Activated naive CD4-positive, alpha-beta T cell treated with anti-CD3 and anti-CD28 coated beads, Interleukin-2, amount 50 U/mL, for 16 hours (primary cell): ENCODE measurements at places on chromosomes 4 and X.
A peak's percentile ranks its signal among the peaks of the same experiment; 100 is the strongest.

DNA sequence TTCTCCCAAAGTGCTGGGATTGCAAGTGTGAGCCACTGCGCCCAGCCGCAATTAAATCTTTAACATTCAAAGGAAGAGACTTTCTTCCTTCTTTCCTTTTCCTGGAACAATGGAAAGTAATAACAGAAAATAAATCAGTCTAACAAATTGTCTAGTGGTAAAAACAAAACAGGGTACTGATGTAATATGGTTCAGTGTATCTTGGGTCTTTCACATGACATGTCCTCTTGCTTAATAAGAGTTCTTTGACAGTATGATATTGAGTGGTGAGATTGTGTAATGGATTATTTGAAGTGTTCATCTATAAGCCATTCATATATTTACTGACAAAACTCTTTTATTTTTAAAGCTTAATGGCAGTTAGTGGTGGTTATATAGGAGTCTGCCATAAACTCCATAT lies 256.6 kb downstream of the SPRY1 start:
- no peak for DNase-seq

- no peak for DNase-seq
Observed at GRCh38 chr4:184649971-184650855, 675 bp downstream of the PRIMPOL start.

DNA sequence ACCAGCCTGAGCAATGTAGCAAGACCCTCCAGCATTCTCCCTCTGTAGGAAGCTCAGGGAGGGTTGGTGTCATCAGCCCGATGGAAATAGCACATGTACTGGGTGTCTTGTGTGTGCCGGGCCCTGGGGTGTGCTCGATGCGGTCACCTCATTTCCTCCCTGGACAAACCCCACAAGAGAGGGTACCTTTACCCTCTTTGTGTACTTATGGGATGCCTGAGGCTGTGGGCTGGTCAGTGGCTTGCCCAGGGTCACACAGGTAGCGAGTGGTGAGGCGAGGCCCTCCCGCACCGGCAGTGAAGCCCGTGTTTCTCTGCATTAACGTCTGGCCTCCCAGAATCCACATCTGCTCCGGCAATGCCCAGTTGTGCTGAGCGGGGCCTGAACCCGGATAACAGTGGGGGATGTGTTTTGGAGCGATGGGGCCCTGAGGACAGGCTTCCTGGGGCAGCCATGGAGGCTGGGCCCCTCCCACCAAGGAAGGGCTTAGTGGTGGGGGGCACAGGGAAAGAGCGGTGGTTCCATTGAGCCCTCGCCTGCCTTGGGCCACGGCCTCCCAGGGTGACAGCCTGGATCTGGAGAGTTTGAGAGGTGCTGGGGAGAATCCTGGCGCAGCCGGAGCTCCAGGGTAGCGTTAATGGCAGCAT lies 8.1 kb downstream of the PSAPL1 start:
- peak; percentile 4 for DNase-seq

DNA sequence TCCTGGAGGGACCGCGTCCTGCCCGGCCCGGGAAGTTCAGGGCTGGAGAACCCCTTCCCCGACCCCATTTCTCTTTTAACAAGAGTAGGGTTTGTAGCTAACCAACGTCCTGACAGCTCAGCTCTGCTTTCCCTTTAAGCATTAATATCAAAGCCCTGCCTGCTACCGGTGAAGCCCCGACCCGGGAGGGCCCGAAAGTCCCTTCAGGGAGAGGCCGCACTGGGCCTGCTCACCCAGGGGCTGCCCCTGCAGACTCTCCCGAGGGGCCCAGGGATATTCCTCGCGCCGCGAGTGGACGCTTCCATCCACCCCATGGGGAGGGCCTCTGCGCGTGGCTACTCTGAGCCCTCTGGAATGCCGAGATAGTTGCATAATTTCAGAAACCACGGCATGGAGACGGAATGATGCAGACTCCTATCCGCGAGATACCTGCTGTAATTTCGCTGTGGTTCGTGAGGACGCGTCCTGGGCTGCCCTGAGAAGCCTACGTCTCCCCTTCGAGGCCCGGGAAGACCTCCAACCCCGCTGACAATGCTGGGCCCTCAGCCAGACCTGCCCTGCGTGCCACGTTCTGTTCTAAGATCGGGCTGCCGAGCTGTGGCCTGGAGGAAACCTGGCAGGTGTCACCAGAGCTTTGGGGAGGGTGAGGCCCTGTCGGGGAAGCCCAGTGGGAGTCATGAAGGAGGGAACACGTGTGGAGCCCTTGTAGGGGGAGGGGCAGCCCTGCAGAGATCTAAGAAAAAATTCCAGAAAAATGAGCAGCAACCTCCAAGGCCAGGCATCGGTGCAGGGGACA lies 999 bp upstream of the CTBP1 start:
- peak; percentile 56 for DNase-seq

DNA sequence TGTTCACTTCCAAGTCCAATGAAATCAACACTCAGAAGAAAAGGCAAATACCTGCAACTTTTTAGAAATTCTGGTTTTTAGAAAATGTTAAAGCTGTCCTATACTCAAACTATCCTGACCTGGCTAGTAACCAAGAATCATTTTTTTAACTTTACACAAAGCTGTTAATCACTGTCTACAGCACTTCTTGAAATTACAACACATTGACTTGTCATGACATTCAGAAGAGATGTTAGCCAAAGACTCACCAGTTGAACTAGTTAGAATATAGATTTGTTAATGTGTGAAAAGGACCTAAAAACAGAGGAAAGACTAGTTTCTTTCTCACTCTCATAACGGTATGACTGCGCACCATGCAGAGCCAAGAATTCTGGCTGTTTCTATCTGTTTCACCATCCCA lies 98.8 kb downstream of the COX18 start:
- DNase-seq, result no peak

- no peak for DNase-seq
Observed at GRCh38 chr4:153784166-153784699, 4.7 kb downstream of the SFRP2 start.

- DNase-seq, result no peak
Observed at GRCh38 chr4:140497747-140498636, at the start of gene MGAT4D. TSS of gene MGAT4D (minus strand) at chr4:140498293. CDS start at chr4:140498222, 71 bp downstream.

DNA sequence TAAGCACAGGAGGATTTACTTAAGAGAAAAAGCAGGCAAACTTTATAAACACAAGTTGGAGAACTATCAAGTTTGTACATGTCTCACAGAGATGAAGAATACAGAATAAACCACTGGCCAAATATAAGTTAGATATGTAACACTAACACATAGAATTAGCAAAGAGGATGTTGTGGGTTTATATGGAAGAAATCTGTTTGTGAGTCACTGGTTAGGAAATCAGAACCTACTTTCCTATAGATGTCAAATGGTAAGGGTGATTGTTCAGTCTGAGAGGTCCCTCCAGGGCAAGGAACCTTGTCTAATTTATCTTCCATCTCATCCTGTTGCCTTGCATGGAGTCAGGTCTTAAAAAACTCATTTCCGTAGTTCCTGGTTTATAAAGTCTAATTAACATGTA lies 14.8 kb upstream of the ART3 start:
- no peak for DNase-seq

- no peak for DNase-seq
Observed at GRCh38 chr4:151865312-151865711, 104.5 kb upstream of the GATB start.

GRCh38 chrX:44529310-44529709 lies 13.3 kb downstream of the FUNDC1 start:
- DNase-seq, result no peak

DNA sequence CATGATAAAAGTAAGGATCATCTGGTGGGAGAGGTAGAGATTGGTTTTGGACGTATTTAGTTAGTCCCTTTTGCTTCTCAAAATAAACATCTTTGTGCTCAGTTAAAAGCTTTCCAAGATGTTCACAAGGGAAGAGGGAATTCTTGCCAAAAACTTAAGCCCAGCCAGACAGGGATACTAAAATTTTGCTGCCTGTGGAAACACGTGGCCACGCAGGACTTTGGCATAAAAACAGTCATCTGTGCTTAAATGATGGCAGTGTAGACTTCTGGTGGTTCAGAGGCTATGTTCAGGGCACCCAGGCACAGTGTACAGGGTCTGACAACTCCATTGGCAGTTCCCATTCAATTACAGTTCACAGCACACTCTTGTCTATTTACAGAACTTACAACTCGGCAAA lies 93.2 kb upstream of the JADE1 start:
- DNase-seq, result no peak

GRCh38 chr4:71334465-71334882 lies 4.3 kb upstream of the SLC4A4 start:
- no peak for DNase-seq

DNA sequence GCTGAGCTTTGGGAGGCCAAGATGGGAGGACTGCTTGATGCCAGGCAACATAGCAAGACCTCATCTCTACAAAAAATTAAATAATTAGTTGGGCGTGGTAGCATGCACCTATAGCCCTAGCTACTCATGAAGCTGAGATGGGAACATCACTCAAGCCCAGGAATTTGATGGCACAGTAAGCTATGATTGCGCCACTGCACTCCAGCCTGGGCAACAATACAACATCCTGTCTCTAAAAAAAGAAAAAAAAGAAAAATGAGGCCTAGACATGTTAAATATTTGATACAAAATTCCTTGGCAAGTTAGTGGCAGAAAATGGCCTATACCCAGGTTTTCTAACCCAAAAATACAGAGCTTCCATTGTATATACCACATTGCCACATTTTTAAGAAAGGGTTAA lies 88.1 kb upstream of the MAB21L2 start:
- DNase-seq, result no peak

- DNase-seq, result peak; percentile 53
Observed at GRCh38 chr4:120921456-120922380, 808 bp downstream of the PRDM5 start.

GRCh38 chrX:42536286-42536685 lies 241.7 kb downstream of the PPP1R2C start:
- DNase-seq, result no peak

GRCh38 chr4:25535701-25536473 lies 119.8 kb upstream of the SLC34A2 start:
- no peak for DNase-seq

GRCh38 chr4:140754918-140755773 lies 1.0 kb downstream of the TBC1D9 start:
- no peak for DNase-seq

DNA sequence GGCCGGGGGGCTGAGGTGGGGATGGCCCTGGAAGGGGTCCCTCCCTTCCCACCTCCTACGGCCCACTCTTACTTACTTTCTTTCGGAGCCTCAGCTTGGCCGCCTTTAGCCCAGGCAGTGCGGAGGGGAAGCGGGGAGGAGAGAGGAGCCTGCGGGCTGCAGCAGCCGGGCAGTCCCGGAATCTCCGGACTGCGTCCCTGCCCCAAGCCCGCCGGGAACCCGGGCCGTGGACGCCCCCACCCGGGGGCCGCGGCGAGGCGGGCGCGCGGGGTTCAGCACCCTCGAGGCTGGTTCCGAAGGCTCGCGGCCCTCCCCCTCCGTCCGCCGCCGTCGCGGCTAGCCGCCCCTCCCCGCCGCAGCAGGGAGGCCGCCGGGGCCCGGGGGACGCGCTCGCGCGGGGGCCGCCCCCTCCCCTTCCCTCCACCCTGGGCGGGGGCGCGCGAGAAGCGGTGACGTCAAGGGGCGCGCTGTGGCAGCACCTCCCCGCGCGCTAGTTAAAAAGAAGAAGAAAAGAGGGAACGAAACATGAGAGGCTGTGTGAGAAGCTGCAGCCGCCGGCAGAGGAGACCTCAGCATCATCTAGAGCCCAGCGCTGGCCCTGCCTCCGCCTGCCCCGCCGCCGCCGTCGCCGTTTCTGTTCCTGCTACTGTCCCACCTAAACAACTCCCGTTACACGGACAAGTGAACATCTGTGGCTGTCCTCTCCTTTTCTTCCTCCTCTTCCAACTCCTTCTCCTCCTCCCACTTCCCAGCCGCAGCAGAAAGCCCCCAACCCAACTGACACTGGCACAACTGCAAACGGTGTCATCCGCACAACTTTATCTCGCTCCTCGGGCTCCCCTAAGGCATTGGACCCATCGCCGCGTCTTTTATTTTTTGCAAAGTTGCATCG lies at the start of gene HHIP:
Gene HHIP (plus strand): TSS at position 526 of the 892 bp plus-strand sequence. CDS start 520 bp downstream, outside the sequence.
- DNase-seq, result peak; percentile 13

- no peak for DNase-seq
Observed at GRCh38 chrX:70301716-70302115, 11.8 kb downstream of the KIF4A start.

DNA sequence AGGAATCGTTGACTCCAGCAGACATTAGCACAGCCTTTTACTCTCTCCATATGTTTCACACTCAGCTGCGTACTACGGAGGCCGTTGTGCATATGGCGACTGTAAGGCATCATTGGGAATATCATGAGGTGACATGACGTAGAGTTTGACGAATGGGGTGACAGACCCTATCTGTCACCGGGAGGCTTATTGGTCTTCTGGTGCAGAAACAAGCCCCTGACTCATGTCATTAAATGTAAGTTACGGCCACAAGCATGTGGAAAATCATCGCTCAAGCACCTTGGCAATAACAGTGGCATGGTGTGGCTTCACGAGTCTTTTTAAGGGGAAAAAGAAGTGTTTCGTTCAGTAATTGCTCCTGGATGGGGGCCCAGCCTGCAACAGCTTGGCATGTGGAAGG lies 115.2 kb upstream of the LRPAP1 start:
- DNase-seq, result no peak

DNA sequence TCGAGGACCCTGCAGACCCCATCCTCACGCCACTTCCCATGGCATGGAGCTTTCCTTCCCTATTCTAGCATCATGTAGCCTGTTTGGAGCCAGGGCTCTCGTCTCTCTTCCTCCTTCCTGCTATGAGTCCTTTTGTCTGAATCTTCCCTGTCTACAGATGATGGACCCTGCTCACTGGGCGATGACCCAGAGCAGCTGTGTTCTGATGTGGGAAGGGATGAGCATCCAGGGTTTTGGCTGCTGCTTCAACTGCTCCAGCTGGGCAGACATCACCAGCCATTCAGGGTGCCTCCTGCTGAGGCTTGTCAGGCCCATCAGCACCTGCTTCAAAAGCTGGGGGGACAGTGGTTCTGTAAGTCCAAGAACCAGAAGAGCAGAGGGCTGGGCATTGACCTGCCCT lies 3.2 kb upstream of the CCKAR start:
- DNase-seq, result no peak

- no peak for DNase-seq
Observed at GRCh38 chrX:13110433-13111324, 66.3 kb upstream of the FAM9C start.

GRCh38 chr4:186717556-186717955 lies 6.1 kb downstream of the FAT1 start:
- no peak for DNase-seq

GRCh38 chrX:140507982-140508305 lies 3.1 kb upstream of the SOX3 start:
- DNase-seq, result no peak

- DNase-seq, result no peak
Observed at GRCh38 chrX:150291014-150291413, 72.1 kb upstream of the MAMLD1 start.

DNA sequence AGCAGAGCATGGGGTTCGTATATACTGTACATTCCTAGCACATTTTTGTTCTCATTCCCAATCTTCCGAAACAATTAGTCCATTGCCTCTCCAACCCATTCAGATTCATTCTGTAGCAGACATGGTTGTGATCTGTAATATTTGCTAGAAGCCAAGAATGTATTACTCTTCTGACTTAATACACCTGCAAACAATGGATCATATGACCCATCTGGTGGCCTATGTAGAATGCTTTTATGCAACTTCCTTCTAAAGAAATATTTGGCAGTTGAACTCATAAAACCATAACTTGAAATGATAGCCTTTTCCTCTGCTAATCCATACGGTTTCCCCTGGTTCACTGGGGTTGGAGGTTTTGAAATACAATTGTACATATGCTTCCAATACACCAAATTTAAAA lies 32.8 kb upstream of the SGMS2 start:
- no peak for DNase-seq
